ENCODE measurements at places on chromosomes 13 and 19.
A peak's percentile ranks its signal among the peaks of the same experiment; 100 is the strongest.

DNA sequence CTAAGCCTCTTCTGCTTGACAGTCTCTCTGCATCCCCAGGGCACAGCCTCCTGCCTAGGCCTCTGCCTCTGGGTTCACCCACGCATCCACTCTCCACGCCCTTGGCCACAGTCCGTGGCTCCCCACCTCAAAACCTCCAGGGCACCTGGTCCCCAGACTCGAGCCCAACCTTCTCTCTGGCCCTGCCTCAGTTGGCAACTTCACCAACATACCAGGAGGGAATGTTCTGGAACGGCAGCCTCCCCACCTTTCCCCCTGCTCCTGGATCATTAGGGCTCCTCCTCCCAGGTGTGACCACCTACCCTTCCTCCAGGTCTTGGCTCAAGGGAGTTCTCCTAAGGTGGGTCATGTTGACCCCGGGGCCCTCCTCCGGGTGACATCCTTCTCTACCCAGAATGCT, 69.1 kb downstream of the SOX1 start:
- DNase-seq = no peak

GRCh38 chr13:34869696-34870095, 72.4 kb upstream of the NBEA start:
- no peak for DNase-seq

- DNase-seq = peak; percentile 69
Observed at GRCh38 chr13:35789335-35790165, 313.1 kb upstream of the MAB21L1 start.

- DNase-seq = no peak
Observed at GRCh38 chr19:15199661-15200552, 888 bp downstream of the NOTCH3 start.

- no peak for DNase-seq
Observed at GRCh38 chr13:44389060-44389666, 15.5 kb downstream of the SERP2 start.
